ENCODE measurements at places on chromosomes 16 and 17.

- no peak for DNase-seq
Observed at GRCh38 chr17:77235370-77235941, 94.7 kb downstream of the SEC14L1 start.

GRCh38 chr17:35768797-35769196 is 8.1 kb downstream of the C17orf50 start:
- no peak for DNase-seq

DNA sequence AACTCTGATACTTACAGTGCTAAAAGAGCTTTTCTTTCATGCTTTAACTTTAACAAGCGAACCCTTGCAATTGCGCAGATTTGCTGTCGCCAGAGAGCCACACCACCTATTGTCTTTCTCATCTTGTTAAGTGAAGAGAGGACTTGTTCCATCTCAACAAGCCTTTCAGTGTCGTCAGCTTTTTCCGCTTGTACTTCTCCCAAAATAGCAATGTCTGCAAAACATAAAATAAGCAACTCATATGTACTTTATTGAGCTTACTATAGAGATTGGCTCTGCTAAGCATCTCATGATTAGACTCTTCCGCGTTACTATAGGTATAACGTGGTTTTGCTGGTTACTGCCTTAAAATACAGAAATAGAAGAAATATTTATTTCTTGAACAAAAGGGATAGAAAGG is 51.9 kb downstream of the ABCA8 start:
- DNase-seq = no peak

- no peak for DNase-seq
Observed at GRCh38 chr16:15460601-15461000, 26.2 kb downstream of the BMERB1 start.

DNA sequence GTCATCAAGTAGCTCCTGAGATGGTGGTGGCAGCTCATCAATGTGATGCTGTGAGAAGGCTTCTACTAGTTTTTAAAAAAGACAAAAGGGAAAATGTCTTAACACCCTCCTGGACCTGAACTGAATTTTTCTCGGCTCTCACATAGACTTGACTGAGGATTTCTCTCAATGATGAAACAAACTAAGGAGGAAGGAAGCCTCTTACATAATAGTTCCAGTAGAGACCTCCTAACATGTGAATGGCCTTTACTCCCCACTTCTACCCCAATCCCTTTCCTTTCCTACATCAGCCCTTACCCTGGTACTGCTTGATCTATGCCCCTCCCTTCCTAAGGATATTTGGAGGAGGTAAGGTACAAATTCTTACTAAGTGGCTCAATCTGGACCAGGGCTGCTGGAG is 54.8 kb upstream of the MTMR4 start:
- no peak for DNase-seq
